ENCODE measurements at places on chromosomes 7 and 10.

GRCh38 chr7:1056785-1057410, 12.6 kb downstream of the GPR146 start:
- no peak for DNase-seq

- DNase-seq: no peak
Measured at GRCh38 chr10:100245484-100246220, 16.3 kb upstream of the CHUK start.

GRCh38 chr10:83954193-83954799, 185.0 kb upstream of the GHITM start:
- DNase-seq: no peak

DNA sequence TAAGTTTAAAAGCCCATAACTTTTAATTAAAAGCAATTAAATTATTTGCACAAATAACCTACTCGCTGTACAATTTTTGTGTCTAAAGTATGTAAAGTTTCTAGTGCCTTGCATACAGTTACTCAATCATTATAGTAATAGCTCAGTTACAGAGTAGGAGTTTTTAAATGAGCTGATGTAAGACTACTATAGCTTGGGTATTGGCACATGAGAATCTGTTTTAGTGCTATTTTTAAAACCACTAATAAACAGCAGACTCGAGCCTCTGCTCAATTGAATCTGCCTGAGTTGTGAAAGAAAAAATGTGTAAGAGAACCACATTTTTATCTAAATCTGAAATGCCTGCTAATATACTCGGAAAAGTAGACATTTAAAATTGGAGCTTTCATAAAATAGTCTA, 31.1 kb downstream of the CTNNA3 start:
- DNase-seq: no peak

DNA sequence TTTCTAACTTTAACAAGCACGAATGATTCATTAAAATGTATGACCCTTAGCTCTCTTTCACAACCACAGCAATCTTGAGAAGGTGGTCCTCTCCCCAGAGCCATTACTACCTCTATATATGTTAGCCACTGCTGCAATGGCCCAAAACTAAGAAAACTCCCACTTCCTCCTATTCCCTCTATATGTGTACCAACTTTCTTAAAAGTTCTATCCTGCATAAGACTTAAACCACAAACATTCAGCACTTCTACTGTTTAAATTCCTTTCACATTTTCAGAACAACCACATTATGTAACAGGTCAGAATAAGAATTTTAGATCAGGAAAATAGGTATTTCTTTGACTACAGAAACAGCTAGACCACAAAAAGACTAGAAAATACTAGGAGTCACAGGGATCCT, 36.2 kb downstream of the WASL start:
- DNase-seq: no peak

DNA sequence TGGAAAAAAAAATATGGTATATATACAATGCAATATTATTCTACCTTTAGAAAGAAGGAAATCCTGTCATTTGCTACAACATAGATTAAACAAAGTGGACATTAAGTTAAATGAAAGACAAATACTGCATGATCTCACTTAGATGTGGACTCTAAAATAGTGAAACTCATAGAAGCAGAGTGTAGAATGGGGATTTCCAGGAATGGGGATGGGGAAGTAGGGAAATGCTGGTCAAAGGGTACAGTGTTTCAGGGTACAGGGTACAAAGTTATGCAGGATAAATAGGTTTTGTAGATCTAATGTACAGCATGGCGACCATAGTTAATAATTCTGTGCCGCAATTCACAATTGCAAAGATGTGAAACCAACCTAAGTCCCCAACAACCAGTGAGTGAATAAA, 385.5 kb downstream of the SFMBT2 start:
- no peak for DNase-seq

GRCh38 chr7:50790381-50790780, 7.7 kb upstream of the GRB10 start:
- no peak for DNase-seq

Measured in NCI-H510A treated with DMSO at 0.1 percent for 48 hours (cell line).